ENCODE measurements at places on chromosomes 13 and 19.
A peak's percentile ranks its signal among the peaks of the same experiment; 100 is the strongest.

DNA sequence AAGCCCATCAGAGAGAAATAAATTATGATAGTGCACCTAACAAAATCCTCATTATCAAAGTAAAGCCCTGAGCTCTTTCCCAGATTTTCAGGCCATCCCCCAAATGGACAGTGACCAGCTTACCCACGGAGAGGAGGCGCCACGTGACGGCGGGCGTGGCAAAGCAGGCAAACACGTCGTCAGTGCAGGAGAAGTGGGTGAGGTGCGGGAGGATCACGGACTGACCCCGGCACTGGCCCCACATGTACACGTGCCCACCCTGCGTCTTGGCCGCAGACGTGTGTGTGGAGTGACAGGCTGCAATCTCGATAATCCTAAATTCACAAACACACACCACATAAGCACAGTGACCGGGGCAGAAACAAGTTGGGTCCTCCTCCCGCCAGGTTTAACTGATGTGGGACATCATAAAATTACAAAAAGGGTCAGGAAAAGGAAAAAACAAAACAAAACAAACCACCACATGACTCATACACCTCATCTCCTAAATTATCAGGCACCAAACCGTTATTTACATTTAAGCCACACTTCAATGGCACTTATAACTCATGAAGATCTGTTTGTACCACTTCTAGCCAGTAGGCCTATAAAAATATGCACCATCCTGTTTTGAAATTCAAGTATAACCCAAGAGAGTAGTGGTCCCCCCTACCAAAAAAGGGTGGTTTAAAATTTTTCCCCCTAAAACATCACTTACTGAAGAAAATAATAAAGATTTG is 30.1 kb downstream of the RCBTB2 start:
- no peak for DNase-seq

GRCh38 chr19:13938301-13939064 is at the start of gene PODNL1:
Gene PODNL1 (minus strand): TSS chr19:13938417. CDS start chr19:13938181, 236 bp downstream.
- DNase-seq: no peak

GRCh38 chr19:32649751-32650150 is 25.2 kb downstream of the ANKRD27 start:
- DNase-seq: no peak

DNA sequence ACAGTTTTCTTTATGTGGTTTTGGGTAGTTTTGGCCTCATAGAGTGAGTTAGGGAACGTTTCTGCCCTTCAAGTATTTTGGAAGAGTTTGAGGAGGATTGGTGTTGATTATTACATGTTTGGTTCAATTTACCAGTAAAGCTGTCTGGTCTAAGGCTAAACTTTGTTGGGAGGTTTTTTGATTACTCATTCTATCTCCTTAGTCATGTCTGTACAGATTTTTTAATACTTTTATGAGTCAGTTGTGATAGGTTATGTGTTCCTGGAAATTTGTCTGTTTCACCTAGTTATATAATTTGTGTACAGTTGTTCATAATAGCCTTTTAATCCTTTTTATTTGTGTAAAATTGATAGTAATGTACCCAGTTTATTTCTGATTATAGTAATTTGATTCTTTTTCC is 20.4 kb downstream of the RNF17 start:
- no peak for DNase-seq

DNA sequence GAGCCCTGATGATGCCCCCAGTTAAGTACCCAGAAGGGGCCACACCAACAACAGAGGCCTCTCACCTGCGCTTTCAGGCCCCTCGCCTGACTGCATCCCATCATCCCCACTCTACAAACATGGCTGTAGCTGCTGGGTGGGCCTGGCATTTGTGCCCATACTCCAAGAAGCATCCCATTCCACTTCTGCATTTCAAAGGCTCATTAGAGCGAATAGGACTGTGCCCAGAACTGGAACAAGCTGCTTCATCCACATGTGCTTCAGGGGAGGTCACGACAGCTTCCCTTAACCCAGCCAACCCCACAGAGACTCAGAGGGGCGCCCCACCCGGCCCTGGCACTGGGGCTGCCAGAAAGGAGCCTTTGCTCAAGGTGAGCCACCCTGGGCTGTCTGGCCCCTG is 156.9 kb downstream of the SIPA1L3 start:
- DNase-seq: no peak

DNA sequence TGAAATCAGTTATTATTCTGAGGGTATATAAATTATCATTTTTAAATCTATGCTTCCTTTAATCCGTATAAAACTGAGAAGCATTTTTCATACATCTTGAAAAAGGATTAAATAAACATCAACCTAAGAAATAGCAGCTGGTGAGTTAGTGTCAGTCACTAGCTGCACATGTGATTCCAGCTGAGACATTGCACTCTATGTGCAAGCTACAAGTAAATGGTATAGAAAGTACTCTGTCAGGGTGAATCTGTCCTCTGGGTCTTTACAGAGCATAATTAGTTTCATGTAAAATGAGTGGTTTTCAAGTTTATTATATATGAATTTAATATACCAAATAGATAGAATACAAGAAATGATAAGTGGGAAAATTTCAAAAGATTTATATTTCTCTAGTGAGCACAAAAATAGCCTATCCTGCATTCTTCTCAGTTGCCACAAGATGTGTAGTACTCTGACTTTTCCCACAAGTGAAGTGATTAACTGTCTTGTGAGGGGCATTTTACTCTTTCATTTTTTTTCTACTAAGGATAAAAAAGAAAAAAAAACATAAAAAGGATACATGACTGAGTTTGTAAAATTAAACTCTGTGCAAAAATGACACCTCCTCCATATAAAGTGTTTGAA is 1372.1 kb downstream of the PCDH9 start:
- DNase-seq: no peak

DNA sequence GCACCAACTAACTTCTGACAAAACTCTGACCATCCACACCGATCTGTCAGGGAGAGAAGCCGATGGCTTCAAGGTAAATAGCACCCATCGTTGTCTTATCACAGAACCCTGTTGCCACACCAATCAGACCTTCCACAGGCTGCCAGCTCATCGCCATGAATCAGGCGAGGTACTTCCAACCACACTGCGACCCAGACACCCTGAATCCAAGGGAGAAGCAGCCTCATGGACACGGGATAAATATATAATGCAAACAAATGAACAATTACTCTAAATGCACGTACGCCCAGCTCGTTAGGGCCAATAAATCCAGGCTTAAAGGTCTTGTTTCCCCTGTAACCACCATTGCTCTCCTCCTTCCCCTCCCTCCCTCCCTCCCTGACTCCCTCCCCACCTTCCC is 20.8 kb downstream of the RANBP3 start:
- DNase-seq: no peak

DNA sequence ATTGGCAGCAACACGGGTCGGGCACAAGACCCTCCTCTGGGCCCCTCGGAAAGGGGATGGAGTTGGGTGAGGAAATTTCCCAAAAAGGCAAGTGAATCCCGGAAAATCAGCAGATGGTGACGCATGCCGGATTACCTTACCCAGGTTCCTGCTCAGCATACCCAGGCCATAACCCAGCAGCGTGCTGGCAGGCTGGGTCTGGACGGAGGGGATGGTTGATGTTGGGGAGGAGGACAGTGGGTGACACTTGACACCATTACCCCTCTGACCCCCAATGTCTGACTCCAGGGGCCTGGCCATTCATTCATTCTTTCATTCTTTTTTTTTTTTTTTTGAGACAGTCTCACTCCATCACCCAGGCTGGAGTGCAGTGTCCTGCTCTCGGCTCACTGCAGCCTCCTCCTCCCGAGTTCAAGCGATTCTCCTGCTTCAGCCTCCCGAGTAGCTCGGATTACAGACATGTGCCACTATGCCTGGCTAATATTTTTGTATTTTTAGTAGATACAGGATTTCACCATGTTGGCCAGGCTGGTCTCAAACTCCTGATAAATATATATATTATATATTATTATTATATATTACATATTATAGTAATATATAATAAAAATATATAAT is 799 bp downstream of the PVR start:
- peak; percentile 79 for DNase-seq

GRCh38 chr19:8515317-8515716 is 1.4 kb upstream of the ZNF414 start:
- DNase-seq: no peak

Measured in right kidney (tissue), 9 donors.